Epithelial cell of umbilical artery (primary cell): ENCODE measurements at places on chromosomes 7 and 10. TPM values are rescaled to one million over a fixed set of nuclear protein-coding genes. Genes with fewer than 3 reads are reported as not detected.

CALML5 gene
- not detected in 2 replicates for total RNA-seq

HOXA11 gene
- 8.1 and 10.3 TPM in 2 replicates for total RNA-seq

CYP3A5 gene
- total RNA-seq, result not detected in 2 replicates

LRRN3 gene
- 0.15 TPM in 1 of 2 replicates, not detected in the other for total RNA-seq

CAMK2B gene
- total RNA-seq, result 0.15 and 1.6 TPM in 2 replicates

ZMIZ1 gene
- total RNA-seq, result 7.1 and 8.2 TPM in 2 replicates

SYNPO2L gene
- total RNA-seq, result not detected in 2 replicates

BEND7 gene
- total RNA-seq, result 5.8 and 7.8 TPM in 2 replicates

SPDYE2 gene
- not detected in 2 replicates for total RNA-seq

GPR15LG gene
- total RNA-seq, result not detected in 2 replicates

NPC1L1 gene
- not detected in 2 replicates for total RNA-seq

PRRT4 gene
- total RNA-seq, result 0.32 TPM in 1 of 2 replicates, not detected in the other

TMEM72 gene
- not detected in 2 replicates for total RNA-seq

NDUFA5 gene
- 39.3 and 62.8 TPM in 2 replicates for total RNA-seq

SAP25 gene
- not detected in 2 replicates for total RNA-seq

GIMAP5 gene
- total RNA-seq, result 4.2 and 8.1 TPM in 2 replicates

LRRD1 gene
- total RNA-seq, result under 0.01 TPM in 1 of 2 replicates, not detected in the other
